Stimulated activated CD8-positive, alpha-beta memory T cell treated with anti-CD3 and anti-CD28 coated beads, Interleukin-4, amount 100 ng/mL, for 4 hours (primary cell): ENCODE measurements at places on chromosomes 3 and 15.

GRCh38 chr15:48703544-48703943, 58.0 kb upstream of the FBN1 start:
- DNase-seq = no peak

DNA sequence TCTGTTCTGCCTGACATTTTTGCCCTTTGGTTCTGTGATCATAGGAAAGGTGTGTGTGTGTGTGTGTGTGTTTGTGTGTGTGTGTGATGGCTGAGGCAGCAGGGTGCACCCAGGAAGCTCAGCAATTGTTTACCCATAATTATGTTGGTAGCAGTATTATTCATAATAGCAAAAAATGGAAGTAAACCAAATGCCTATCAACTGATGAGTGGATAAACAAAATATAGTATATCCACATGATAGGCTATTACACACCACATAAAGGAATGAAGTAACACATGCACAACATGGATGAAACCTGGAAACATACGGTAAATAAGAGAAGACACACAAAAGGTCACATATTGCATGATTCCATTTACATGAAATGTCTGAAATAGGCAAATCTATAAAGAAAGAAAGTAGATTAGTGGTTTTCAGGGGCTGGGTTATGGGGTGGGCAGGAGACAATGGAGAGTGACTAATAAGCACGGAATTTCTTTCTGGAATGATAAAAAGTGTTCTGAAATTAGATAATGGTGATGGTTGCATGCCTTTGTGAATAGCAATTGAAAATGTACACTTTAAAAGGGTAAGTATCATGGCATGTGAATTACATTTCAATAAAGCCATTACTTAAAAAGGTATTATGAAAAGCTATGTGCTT, 167.2 kb downstream of the POLR2M start:
- no peak for DNase-seq

DNA sequence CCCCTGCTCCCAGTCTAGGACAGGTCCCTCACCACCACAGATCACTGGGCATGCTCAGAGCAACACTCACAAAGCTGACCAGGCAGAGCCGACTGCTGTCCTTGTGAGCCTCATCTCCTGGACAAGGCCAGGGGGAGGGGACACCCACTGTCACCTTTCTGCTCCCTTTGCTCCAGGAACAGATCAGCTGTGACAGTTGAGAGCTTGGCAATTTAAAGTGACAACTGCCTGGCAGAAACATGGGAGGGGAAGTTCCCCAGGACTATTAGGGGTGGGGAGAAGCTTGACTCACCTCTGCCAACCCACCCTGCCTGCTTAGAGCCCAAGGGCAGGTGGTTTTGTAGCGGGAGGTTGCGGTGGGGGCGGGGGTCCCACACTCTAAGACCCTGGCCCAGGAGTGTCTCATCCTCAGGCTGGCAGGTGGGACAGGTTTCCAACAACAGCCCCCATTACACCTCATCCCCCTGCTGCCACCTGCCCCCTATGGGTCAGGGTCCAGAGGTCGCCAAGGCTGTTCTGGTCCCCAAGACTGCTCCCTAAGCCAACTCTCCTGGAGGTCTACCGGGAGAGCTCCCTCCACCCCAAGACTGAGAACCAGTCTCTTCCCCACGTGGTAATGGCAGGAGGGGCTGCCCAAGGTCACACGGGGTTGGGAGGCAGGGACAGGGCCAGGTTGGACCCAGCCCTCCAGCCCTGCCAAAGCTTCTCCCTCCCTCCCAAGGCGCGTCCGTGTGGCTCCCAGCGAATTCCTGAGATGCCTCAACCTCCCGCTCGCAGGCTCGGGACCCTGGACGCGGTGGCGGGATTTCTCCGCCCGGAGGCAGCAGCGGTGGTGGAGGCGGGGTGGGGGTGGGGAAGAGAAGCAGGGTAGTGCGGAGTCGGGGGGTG, 80.4 kb downstream of the IQSEC1 start:
- no peak for DNase-seq

GRCh38 chr15:51947124-51947523, 24.5 kb downstream of the LEO1 start:
- no peak for DNase-seq

- no peak for DNase-seq
Measured at GRCh38 chr15:31344823-31345605, 18.4 kb downstream of the KLF13 start.

DNA sequence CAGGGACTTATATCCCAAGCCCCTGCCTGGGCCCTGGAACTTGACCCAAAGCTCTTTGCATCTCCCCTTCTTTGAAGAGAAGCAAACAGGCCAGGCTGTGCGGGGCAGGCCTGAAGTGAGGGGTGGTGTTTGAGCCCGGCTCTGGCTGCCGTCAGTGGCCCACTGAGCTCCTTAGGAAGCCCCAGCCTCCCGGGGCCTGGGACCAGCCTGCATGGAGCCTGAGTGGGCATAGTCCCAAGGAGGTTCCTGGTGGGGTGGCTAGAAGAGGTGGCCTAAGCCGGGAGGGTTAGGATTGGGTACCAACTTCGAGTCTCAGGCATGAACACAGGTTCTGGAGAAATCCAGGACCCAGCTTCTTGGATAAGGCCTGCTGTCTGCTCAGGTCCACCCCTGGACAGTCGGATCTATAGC, 6.4 kb downstream of the TMIE start:
- DNase-seq = no peak

DNA sequence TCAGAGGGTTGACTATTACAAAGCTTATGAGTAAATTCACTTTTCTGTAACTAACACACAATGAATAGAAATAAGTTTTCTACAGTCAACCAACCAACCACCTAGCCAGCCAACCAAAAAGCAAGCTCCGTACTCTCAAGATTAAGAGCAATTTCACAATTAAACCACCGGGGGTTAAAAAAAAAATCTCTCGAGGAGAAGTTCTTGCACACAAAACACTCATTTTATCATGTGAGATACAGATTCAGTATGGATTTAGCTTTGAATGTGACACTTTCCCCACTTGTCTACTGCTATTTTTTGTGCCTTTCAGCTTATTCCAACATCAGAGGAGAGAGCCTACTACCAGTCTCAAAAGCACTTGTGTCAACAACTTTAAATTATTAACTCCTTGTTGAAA, 135.3 kb downstream of the SV2B start:
- DNase-seq = no peak

DNA sequence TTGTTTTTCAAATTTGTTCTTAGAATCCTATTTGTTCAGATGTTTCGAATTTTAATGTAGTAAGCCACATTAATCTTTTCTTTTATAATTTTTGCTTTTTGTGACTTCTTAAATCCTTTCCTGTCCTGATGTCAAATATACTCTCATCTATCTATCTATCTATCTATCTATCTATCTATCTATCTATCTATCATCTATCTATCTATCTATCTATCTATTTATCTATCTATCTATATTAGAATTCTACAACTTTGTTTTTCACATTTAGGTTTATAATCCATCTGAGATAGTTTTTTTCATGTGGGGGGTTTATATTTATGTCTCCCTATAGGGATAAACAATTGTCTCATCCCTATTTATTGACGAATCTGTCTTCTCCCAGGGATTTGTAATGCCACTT, 32.1 kb downstream of the CTXND1 start:
- DNase-seq = no peak

DNA sequence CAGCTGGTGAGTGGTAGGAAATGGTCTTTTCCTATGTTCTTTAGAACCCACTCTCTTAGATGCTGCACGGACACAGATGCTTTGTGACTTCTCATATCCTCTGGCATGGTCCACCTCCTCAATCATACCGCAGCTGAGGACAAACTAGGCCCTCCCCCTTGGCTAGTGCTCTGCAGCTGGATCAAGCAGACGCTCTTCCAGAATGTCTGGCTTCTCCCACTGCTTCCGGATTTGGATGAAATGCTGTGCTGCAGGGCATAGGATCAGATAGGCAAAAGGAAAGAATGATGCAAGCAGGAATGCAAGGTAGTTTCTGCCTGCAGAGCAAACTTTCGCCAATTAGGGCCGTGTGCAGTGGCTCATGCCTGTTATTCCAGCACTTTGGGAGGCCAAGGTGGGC, 75.7 kb upstream of the SLC4A7 start:
- no peak for DNase-seq

- DNase-seq = no peak
Measured at GRCh38 chr3:112126511-112126911, 6.5 kb downstream of the GCSAM start.

DNA sequence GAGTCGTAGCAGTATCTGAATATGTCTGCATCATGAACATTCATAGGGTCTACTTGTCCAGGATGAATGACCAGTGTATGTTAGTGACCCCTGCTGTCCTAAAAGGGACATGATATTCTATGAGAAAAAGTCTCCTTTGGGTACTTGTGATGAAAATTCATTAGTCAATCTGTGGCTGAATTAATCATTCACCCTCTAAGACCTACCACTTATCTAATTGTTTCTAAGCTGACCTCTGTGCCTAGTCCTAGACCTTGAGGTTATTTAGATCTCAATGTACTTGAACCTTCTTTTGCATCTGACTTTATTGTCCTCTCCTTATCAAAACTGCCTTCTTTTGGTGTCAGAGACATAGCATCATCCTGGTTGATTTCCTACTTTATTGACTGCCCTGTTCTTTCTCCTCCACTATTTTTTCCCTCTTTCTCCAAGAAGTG, 799.3 kb downstream of the DIPK2A start:
- no peak for DNase-seq

GRCh38 chr3:150583028-150583427, 20.1 kb upstream of the SELENOT start:
- DNase-seq = no peak

GRCh38 chr15:52186651-52187486, 4.3 kb downstream of the GNB5 start:
- no peak for DNase-seq

- no peak for DNase-seq
Measured at GRCh38 chr3:38689774-38690173, 40.3 kb upstream of the SCN5A start.

DNA sequence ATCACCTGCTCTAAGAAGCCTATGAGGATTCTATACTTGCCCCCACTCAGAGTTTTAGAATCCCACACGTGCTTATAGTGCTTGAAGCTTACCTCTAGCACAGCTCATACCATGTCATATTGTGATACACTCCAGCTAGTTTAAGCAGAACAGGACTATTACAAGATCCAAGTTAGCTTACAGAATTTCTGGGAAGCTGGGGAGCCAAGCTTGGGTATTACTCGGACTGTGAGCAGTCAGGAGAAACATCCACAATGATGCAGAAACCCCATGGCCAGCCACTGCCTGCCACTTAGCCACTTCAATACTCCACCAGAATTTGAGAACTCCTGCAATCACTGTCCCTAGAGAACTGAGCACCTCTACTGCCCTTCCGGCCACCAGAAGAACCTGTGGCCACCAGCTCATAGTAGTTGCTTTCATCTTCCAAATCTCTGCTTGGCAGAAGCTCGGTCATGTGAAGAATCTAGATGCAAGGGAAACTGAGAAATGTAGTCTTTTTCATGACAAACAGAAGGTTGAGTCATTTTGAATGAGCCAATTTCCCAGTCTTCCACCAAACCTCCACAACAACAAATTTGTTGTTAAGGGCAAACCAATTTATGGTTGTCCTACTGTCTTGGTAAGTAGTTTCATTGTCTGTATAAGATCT, 27.7 kb upstream of the SSR3 start:
- DNase-seq = no peak

DNA sequence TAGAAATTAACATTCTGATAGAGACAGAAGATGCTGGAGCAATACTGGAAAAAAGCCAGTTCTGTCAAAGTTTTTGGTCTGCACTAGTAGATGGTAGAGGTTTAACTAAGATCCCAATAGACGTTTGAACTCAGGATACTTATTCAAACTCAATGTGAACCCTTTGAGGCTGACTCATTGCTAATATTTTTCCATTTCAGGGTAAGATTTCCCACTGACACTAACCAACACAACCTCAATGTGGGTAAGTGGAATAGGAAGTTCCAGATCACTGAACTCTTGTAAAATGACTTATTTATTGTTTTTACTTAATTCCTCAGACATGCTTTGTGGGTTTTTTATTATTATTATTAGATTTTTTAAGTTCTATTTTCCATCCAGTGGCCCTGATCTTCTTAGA, 1024.8 kb downstream of the EPHA3 start:
- no peak for DNase-seq

DNA sequence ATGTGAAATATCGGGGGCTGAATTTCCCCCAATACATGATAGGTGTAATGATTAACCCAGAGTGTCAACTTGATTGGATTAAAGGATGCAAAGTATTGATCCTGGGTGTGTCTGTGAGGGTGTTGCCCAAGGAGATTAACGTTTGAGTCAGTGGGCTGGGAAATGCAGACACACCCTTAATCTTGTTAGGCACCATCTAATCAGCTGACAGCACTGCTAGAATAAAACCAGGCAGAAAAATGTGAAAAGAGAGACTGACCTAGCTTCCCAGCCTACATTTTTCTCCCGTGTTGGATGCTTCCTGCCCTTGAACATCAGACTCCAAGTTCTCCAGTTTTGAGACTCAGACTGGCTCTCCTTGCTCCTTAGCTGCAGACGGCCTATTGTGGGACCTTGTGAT, 247.8 kb downstream of the OTOL1 start:
- DNase-seq = no peak

DNA sequence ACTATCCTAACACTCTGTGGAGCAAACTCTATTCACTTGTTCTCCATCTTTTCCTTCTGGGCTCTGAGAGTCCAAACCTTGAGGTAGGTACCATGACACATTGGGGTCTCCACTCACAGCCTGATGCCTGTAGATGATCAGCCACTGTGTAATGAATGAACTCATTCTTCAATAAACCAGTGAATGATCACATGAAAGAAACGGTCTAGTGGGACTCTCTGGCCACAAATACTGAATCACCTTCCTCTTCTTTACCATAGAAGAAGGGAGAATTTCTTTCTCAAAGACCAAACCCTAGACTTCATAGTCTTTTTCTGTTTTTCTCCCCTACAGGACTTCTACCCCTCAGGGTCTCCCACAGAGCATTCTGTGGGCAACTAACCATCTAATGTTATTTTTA, 20.5 kb upstream of the ABHD2 start:
- no peak for DNase-seq
